Mammary epithelial cell (primary cell): ENCODE measurements at places on chromosomes 1 and 21. TPM values are rescaled to one million over a fixed set of nuclear protein-coding genes. Genes with fewer than 3 reads are reported as not detected.

The NBPF4 gene
- polyA plus RNA-seq, result not detected

The ADAMTS1 gene
- 72.7 TPM for polyA plus RNA-seq

The DISC1 gene
- polyA plus RNA-seq, result 0.06 TPM

The ZZZ3 gene
- polyA plus RNA-seq, result 14.2 TPM

The HJV gene
- polyA plus RNA-seq, result not detected

The SPRR2B gene
- not detected for polyA plus RNA-seq

The IGSF21 gene
- not detected for polyA plus RNA-seq

The GBP4 gene
- polyA plus RNA-seq, result not detected

The PEA15 gene
- polyA plus RNA-seq, result 352 TPM

The MTMR11 gene
- 8.7 TPM for polyA plus RNA-seq

The LCE1F gene
- 1.1 TPM for polyA plus RNA-seq

The TARDBP gene
- polyA plus RNA-seq, result 88.6 TPM

The GPR25 gene
- not detected for polyA plus RNA-seq

The OR6K6 gene
- not detected for polyA plus RNA-seq

The AGO3 gene
- polyA plus RNA-seq, result 12.4 TPM

The FCGR2B gene
- polyA plus RNA-seq, result not detected

The DCDC2B gene
- not detected for polyA plus RNA-seq

The FAM177B gene
- not detected for polyA plus RNA-seq

The SELENBP1 gene
- not detected for polyA plus RNA-seq

The RASAL2 gene
- polyA plus RNA-seq, result 34.0 TPM

The NRDC gene
- 68.0 TPM for polyA plus RNA-seq

The SPRR3 gene
- 0.09 TPM for polyA plus RNA-seq

The SLAMF1 gene
- polyA plus RNA-seq, result not detected

The HRNR gene
- not detected for polyA plus RNA-seq

The FAM229A gene
- 1.1 TPM for polyA plus RNA-seq

The LIN28A gene
- 0.02 TPM for polyA plus RNA-seq

The INSRR gene
- not detected for polyA plus RNA-seq

The CLIC6 gene
- not detected for polyA plus RNA-seq

The OR2T33 gene
- not detected for polyA plus RNA-seq

The SPATA21 gene
- not detected for polyA plus RNA-seq

The RGS13 gene
- polyA plus RNA-seq, result not detected

The KCNQ4 gene
- polyA plus RNA-seq, result 0.02 TPM
